Hindlimb muscle (tissue), 1 donor: ENCODE measurements at places on chromosomes 4 and X.

DNA sequence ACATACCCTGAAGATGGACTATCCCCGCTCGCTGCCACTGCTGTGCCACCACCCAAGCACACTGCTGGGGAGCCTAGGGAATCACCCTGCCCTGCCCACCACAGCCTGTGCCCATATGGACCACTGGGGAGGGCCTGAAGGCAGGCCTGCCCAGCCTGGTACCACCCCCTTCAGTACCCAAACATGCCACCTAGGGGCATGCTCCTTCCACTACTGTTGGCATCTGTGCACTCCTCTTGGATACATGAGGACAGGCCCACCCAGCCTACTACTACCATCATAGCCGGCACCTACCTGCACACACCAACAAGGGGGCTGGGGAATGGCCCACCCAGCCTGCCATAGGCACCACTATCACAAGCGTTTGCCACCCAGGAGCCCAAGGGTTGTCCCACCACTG lies 30.1 kb upstream of the PRDX4 start:
- no peak for DNase-seq

DNA sequence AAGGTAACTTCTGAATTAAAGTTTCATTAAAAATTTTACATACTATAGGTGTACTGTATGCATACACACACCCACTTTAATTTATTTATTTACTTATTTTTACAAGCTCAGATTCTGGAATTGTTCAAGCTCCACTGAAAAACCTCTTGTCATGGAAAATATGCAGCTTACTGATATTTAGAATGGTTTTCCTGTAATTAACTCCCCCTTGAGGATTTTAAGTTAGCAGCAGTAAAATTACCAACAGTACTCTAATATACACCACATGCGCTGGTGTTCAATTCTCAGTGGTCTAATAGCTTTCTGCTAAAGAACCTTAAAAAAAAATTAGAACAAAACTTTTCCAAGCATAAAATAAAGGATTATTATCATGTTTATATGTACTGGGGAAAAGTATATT lies 12.0 kb downstream of the MAB21L2 start:
- no peak for DNase-seq

- no peak for DNase-seq
Observed at GRCh38 chrX:130652824-130653578, 250.0 kb downstream of the ENOX2 start.

DNA sequence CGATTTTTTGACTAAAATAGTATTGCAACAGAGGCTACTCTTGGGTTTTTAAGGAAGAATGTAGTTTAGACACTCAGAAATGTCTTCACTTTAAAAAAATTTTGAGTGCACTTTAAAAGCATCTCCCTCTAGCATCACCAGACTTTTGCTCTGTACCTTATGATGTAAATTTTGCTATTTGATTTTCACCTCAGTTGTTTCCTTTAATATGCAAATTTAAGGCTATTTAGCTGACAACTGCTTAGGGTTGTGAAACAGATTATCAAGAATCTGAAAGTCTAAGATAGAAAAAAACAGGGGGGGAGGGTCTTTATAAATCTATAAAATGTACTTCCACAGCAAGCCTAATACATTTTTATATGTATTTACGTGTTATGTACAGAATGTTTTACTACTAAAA lies 92.9 kb upstream of the USP38 start:
- DNase-seq, result no peak
